Activated effector memory CD4-positive, alpha-beta T cell treated with Interleukin-2 at 50 U/mL for 16 hours (primary cell): ENCODE measurements at places on chromosomes 5 and 9.

GRCh38 chr5:109826426-109826825, 136.7 kb downstream of the MAN2A1 start:
- DNase-seq, result no peak

DNA sequence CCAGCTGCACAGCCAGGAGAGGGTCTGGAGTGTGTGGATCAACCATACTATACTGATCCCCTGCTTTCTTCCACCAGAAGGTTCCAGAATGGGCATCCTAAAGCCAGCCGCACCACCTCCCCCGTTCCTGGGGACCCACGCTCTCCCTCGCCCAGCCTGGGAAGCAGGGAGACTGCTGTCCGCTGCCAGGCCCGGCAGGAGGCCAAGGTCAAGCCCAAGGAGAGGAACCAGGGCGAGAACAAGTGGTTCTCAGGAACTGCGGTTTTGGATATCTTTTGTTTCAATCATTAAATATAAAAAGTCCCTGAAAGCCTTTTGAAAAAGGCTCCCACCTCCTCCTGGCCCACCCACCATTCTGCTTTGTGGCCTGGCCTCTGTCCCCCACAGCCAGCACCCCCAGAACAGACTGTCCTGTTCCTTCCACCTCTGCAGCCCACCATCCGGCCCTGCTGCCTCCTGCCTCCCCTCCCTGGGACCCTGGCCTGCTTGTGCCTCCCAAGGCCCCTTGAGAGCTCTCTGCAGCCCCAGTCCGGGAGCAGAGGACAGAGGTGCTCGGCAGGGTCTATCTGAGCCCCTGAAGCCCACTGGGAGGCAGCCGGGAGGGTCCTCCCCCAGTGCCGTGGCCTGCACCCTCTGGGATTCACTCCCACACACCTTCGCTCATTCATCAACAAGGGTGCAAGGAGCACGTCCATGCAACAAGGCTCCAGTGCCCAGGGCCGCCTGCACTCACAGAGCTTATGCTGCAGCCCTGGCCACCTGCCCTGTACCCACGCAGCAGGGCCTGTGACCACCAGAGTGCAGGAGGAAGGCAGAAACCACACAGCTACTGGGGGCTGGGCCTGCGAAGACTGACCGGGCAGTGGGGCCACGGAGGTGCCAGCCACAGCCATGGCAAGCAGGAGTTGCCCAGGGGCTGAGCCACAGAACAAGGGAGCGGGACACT, 614 bp upstream of the LCN6 start:
- no peak for DNase-seq

GRCh38 chr9:3237121-3237520, 288.7 kb downstream of the RFX3 start:
- no peak for DNase-seq

GRCh38 chr5:177546258-177546741, 8.1 kb downstream of the FAM193B start:
- DNase-seq, result no peak

- no peak for DNase-seq
Observed at GRCh38 chr5:80291761-80292160, 28.0 kb upstream of the SPZ1 start.

DNA sequence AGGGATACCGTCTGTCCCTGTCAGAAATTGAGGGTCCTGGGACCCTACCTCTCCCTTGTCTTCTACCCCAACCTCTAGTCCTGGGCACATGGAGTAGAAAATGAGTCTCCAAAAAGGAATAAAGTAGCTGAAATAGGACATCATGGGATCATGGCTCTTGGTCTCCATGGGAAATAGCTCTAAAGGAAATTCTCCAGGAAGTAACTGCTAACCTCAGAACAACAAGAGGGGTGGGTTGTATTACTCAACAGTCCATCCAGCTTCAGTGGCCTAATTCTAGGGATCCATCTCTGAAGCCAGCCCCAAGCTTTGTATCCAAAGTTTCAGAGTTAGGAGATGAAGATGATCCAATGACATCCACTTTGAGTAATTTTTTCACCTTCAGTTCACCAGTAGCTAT, 11.0 kb upstream of the RUSC2 start:
- no peak for DNase-seq

DNA sequence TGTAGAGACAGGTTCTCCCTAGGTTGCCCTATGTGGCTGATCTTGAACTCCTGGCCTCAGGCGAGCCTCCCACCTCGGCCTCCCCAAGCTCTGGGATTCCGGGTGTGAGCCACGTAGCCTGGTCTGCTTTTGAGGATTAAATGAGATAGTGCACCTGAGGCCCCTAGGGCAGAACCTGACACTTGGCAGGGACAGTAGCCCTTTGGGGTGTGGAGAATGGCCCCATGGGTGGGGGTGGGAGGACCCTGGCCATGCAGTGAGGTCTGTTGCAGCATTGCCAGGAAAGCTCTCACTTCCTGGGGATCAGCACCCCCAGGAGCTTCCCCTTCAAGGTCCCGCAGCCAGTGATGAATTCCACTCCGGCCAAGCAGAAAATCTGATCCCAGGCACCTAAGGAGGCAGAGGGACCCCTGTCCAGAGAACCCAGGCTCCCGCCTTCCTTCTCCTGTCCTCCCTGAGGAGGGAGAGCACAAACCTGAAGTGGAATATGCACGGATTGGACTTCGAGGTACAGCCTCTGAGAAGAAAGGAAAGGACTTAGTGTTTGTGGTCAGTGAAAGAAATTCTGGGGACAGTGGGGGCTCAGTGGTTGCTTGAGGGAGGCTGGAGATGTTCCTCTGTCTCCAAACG, 73.9 kb upstream of the UNC5A start:
- no peak for DNase-seq

DNA sequence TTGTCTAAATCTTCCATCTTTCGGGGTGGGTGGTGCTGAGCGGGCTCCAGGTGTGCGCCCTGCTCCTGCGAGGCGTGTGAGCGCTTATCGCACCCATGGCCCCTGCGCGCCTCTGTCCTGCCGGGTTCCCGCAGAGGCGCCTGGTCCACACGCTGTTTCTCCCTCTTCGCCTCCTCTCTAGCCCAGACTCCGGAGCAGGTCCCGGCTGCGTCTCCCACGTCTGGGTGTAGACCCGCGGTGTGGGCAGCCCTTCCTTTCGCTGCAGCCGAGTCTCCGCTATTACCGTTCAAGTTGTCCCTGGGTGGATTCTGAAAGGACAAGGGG, 40.5 kb upstream of the PLEKHG4B start:
- DNase-seq, result no peak

GRCh38 chr9:111743275-111743674, 51.5 kb downstream of the SHOC1 start:
- DNase-seq, result no peak

DNA sequence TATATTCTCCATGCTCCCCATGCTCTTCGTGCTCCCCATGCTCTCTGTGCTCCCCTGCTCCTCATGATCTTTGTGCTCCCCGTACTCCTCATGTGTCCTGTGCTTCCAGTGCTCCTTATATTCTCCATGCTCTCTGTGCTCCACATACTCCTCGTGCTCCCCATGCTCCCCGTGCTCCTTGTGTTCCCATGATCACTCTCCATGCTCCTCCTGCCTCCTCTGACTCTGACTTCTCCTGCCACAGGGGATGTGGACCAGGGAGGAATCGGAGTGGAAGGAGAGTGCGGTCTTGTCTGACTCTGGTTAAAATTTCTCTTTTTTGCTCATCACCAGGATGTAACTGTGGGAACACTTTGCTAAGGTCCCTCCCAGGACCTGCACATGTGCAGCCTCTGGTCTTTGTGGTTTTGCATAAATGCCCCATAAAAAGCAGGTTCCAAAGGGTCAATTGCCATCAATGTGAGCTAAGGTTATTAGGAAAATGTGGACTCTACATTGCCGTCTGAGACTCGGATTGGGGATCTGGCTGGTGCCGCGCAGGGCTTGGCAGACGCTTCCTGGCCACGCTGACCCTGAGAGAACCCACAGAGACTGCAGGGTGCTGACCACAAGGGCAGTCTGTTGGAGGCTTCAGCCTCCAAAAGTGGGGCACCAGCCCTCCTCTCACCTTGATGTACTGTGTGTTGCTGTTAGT, 52.5 kb downstream of the TRIP13 start:
- no peak for DNase-seq

GRCh38 chr5:36569491-36569890, 36.9 kb upstream of the SLC1A3 start:
- DNase-seq, result no peak

GRCh38 chr5:10662083-10662482, 98.2 kb downstream of the ANKRD33B start:
- DNase-seq, result no peak

- no peak for DNase-seq
Observed at GRCh38 chr9:136698635-136699246, 11.5 kb upstream of the AGPAT2 start.

GRCh38 chr9:84123648-84124406, 143.2 kb downstream of the RMI1 start:
- DNase-seq, result no peak

GRCh38 chr9:33137781-33138264, 29.3 kb downstream of the B4GALT1 start:
- no peak for DNase-seq

DNA sequence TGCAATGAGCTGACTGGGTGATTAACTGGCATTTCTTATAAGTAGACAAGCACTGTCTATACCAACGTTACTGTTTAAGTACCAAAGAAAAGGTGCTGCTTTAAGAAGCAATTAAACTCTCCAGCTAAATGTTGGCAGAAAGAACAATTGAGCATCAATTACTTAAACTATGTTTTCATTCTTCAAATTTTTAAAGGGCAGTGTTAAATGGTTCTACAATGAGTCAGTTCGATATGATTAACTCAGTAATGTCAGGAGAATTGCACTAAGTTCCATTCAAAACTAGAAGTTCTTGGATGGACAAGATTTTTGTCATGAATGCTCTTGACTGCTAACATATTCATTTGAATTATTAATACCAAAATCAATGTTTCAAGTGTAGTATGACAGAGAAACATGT, 593.7 kb downstream of the DNAH5 start:
- no peak for DNase-seq

DNA sequence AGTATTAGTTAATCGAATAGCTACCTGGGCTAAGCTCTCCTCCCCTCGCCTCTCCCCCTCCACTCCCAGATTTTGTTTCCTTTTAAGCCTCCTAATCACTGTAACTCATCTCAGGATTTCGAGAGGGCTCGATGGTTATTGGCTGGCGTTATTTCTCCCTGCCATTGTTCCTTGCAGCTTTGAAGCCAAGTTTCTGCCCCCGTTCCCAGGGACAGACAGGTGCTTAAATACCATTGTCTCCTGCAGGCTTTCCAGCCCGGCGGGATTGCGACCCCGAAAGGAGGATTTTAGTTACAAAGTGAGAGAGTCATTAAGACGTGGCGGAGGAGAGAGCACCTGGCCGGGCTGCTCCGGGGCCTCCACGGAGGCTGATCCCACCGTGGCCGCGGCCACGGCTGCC, 46.2 kb downstream of the ASS1 start:
- DNase-seq, result no peak

DNA sequence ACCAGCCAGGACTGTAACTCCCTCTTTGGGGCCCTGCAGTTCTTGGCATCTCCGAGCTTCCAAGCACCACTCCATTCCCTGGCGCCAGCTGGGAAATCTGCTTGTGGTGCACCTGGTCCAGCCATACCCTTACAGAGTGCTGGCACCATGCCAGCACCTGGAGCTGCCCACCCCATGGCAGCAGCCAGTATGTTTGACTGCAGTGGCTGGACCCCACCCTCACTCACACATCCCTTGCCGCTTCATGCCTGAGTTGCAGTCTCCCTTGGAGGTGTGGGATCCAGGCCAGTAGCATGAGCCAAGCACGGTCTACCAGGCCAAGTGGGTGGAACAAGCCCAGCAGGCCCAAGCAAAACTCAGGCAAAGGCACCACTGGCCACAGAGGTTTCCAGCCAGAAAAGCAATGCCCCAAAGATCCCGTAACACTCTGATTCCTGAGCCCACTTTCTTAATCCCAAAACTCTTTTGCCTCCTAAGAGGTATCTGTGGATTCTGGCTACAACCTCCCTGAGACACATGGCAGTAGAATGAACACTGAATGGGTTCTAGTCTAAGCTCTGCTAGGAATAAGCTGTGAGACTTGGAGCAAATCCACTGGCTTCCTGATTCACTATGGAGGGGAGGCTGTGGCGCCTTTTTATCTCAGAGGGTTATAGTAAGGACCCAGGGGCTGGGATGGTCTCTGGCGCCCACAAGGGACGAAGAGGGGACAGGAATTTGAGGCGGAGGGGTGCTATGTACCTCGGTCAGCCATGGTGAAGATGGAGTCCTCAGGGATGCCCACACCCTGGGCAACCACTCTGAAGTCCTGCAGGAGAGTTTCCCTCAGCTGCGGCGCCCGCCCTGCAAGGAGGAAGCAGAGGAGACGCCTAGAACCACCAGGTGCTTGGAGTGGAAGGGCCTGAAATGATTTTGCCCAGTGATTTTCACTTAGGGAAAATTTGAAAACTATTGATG, 5.6 kb downstream of the AMBP start:
- no peak for DNase-seq

DNA sequence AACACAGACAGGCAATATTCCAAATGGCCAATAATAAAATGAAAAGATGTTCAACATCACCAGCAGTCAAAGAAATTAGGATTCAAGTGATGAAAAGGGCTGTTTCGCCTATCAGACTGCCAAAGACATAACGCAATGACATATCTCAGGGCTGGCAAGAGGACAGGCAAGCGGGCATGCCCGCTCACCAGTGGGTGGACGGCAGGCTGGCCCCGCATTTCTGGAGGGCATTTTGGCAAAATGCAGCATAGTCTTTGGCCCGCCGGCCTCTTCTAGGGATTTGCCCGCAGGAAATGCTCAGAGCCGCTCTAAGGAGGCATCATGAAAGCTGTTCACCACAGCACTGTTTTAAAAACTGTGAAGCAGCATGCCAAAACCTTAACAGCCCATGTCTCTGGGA, 1.4 kb upstream of the PPP1R26 start:
- no peak for DNase-seq

GRCh38 chr5:172906436-172906835, 52.8 kb upstream of the RPL26L1 start:
- no peak for DNase-seq

GRCh38 chr5:103111468-103111867, 8.5 kb downstream of the GIN1 start:
- DNase-seq, result no peak

- no peak for DNase-seq
Observed at GRCh38 chr9:98171176-98171925, 21.1 kb downstream of the CORO2A start.

GRCh38 chr9:81609782-81610739, 79.3 kb downstream of the TLE1 start:
- DNase-seq, result no peak

- no peak for DNase-seq
Observed at GRCh38 chr5:150758203-150758530, 650 bp downstream of the DCTN4 start.
